Kidney glomerular epithelial cell (primary cell): ENCODE measurements at places on chromosomes 4 and X.
A peak's percentile ranks its signal among the peaks of the same experiment; 100 is the strongest.

- no peak for DNase-seq
These were observed 103.9 kb downstream of the MAML3 start for GRCh38 chr4:140049849-140050637.

DNA sequence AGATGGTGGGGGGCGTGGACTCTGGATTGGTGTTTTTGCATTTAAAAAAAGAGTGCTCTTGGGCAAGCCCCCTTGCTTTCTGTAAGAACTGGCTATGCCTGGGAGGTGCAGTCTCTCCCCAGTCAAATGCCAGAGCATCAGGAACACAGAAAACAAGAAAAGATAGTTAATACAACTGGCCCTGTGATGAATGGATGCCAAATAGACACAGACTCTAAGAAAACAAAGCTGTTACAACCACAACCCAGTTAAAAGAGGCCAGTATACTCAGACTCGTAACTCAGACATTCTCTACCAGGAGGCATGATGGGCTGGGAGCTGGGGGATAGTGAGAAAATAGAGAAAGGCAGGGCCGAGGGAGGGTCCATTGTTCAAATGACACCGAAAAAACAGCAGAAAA is 32.5 kb upstream of the C1QTNF7 start:
- DNase-seq: no peak

DNA sequence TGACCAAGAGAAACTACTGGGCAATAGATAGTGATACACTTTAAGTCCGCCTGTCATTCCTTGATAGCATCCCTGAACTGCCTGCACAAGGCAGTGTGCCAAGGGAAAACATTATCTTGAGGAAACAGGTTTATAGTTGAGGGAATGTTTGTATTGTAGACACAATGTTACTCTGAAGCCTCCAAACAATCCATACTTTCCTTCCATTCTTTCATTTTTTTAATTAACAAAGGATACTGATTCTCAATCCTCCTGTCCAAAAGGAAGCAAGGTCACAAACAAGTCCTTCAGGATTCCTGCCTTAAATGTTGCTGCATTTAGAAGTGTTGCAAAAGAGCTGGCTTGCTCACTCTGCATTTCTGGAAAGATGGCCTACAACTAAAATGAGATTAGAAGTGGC is 61.7 kb upstream of the PRSS48 start:
- no peak for DNase-seq

DNA sequence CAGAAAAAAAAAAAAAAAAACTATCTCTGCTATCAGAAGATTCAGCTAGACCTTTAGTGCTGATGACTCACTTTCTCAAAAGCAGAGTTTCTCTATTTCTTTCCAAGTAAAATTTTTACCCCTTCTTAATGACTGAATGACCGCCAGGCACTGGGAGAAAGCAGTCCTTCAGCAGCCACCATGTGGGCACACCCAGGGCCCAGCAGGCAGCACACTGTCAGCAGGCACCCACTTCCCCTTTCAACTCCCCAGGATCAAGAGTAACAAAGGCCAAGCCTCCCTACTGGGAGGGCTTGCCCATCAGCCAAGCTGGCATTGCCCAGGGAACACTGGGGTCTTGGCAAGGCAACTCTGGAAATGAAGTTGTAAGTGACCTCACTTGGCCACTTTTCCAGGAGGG is 201.9 kb upstream of the MAMLD1 start:
- DNase-seq: no peak

GRCh38 chr4:152590179-152591031 is 54.5 kb upstream of the FBXW7 start:
- peak; percentile 89 for DNase-seq

GRCh38 chrX:11557120-11557519 is 108.6 kb downstream of the ARHGAP6 start:
- DNase-seq: peak; percentile 80

DNA sequence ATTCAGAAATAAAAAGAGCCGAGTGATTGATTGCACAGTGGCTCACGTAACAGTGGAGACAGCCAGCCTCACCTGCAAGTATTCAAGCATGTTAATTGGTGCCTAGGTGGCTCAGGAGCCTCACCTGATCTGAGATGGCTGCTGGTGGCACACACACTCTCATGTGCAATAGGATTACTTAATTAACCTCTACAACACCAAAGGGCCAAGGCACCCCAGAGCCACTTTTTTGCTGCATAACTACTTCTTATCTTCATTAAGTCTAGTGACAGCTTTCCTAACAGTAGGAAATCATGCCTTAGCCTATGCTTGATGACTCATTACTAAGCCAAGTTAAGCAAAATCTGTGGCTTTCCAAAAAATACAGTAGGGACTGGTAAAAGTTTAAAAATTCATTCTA is 117.3 kb upstream of the NOCT start:
- no peak for DNase-seq

DNA sequence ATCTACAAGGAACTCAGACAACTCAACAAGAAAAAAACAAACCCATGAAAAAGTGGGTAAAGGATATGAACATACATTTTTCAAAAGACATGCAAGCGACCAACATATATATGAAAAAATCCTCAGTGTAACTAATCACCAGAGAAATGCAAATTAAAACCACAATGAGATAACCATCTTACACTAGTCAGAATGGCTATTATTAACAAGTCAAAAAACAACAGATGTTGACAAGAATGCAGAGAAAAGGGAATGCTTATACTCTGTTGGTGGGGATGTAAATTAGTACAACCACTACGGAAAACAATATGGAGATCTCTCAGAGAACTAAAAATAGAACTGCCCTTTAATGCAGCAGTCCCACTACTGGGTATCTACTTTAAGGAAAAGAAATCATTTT is 12.1 kb downstream of the NIPAL1 start:
- no peak for DNase-seq

GRCh38 chr4:183072176-183072575 is 26.9 kb upstream of the WWC2 start:
- DNase-seq: no peak

GRCh38 chrX:20595928-20596575 is 329.3 kb upstream of the RPS6KA3 start:
- DNase-seq: no peak

DNA sequence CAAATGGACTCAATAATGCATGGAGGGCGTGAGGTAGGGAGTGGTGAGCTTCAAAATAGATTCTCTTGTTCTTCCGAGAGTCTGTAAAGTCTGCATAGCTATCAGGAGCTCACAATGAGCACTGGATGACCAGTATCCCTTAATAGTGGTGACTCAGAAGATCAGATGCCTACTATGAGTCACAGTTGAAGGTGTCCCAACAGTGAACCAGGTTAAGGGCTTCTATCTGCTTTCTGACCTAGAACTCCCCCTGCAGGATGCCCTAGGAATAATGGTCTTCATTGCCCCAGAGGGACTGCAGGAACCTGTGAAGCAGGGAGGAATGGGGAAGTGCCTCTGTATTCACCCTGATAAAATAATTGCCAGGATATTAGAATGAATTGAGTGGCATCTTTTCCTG is 22.1 kb downstream of the DGKK start:
- peak; percentile 8 for DNase-seq

DNA sequence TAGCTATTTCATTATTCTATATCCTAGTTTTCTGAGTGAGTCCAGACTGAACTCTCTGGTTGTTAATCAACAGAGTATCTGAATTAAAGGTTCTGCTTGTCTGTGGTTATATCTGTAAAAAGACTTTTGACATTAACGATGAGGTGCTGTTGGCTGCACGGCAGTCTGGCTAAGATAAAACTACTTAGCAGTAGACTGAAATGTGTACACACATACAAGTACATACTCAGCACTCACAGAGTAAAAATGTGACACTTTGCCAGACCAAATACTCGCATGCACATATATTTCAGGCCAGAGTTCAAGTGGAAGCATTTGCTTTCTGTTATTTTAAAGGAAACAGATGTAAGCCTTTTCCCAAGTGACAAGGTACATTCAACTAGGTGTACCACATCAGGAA is 80.5 kb downstream of the PRDM5 start:
- DNase-seq: no peak

GRCh38 chrX:3295731-3296130 is 50.7 kb downstream of the MXRA5 start:
- no peak for DNase-seq

GRCh38 chrX:31291131-31291530 is 219.3 kb upstream of the FTHL17 start:
- no peak for DNase-seq

DNA sequence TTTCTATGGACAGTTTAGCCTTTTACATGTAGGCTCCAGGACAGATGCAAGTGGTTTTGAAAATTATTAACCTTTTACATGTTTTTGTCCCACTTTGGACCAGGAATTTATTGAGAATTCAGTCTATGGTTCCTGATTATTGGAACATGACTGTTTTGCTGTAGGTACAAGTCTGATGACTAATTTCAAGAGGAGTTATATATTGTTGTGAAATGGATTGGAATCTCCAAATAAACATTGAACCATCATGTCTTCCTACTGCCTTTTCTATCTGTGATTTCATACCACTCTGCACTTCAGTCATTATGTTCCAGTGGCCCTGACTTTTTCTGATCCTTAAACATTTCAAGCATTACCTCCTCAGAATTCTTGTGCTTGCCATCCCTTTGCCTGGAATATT is 35.9 kb downstream of the TBC1D19 start:
- peak; percentile 26 for DNase-seq

- DNase-seq: no peak
These were observed 53.8 kb upstream of the NAP1L5 start for GRCh38 chr4:88751258-88752075.

DNA sequence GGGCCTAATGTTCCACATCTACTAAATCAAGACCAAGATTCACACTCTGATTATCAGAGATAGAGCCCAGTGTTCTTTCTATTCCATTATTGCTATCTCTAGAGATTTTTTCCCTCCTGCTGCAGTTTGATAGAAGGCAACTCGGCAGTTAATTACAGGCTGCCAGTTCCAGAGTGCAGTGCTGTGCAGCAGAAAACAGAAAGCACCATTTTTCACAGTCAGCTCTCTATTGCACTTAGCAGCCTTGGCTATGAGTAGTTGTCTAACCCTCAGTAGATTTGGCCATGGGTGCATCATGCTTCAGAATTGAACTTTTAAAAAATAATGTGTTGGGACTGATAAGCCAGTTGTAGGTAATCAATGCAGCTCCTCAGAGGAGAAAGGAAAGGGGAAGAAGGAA is 295.3 kb downstream of the MID1IP1 start:
- DNase-seq: no peak

DNA sequence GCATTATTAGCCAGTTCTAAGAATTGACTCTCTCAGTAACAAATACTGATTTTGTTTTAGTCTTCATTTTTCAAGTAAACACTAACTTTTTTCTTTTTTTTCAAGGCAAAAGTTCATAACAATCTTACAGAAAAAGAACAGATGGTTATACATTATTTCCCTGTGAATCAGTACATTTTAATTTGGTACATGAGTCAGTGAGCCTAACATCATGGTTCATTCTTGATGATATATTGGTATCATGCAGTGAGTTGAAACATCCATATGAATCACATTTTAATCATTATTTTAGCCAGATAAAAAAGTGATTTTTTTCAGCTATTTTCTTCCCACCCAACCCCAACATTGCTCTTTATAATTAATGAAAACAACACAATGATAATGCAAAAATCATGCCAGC is 184.3 kb upstream of the TACR3 start:
- no peak for DNase-seq

- no peak for DNase-seq
These were observed 207.4 kb downstream of the TMA16 start for GRCh38 chr4:163701916-163702315.

- DNase-seq: no peak
These were observed 47.0 kb downstream of the SPRY1 start for GRCh38 chr4:123443401-123444289.

DNA sequence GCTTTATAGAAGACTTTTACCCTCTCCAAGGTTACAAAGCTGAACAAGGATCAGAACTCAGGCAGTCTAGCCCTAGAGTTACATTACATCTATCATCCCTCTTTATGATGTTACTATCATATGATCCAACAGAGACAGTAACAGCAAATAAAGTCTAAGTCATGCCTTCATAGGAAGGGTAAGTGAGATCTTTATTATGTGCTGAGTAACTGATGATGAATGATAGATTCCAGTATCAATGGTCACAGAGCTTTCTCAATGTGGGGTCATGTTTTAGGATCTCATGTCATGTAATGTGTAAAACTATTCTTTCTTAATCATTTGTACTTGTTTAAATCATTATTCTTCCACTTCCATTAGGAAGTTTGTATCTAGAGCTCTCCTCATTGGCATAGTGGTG is 22.8 kb downstream of the ELOVL6 start:
- no peak for DNase-seq
